HS-27A (cell line): ENCODE measurements at places on chromosomes 4 and X.

- no peak for DNase-seq
Observed at GRCh38 chr4:26936284-26937065, 75.8 kb downstream of the STIM2 start.

- no peak for DNase-seq
Observed at GRCh38 chr4:28073860-28074555, 1213.4 kb downstream of the STIM2 start.

DNA sequence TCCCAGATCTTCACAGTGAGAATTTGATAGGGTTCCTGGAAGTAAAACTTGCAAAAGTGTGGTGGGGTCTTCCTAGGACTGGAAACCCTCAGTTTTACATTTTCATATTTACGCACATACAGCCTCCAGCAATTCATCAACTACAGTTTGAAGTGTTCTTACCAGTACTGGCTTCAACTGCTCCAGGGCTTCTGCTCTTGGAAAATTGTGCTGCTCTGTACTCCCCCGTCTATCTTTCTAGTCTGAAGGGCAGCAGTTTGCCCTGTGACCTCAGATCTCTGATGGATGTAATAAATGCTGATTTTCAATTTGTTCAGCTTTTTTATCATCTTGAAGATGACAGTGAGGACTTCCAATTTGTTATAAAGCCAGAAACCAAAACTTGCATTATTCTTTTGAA, 458.9 kb upstream of the FSTL5 start:
- no peak for DNase-seq

DNA sequence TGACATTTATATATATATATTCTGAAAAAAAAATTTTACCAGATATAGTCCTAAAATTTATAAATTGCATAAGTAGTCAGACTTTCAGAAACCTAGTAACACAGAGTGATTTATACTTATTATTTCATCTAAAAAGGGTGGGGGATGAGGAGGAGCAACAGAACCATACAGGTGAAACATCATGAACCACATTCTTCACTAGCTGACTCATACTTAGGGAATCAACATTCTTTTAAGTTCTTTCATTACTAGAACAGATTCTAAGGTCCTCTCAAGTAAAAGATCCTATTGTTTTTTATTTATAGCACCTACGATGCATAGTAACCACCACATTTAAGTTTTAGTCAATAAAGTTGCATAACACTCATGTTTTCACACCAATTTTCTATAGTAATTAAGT, 166.1 kb downstream of the LRBA start:
- DNase-seq = no peak

GRCh38 chrX:15356444-15356843, 21.1 kb upstream of the PIGA start:
- DNase-seq = no peak

DNA sequence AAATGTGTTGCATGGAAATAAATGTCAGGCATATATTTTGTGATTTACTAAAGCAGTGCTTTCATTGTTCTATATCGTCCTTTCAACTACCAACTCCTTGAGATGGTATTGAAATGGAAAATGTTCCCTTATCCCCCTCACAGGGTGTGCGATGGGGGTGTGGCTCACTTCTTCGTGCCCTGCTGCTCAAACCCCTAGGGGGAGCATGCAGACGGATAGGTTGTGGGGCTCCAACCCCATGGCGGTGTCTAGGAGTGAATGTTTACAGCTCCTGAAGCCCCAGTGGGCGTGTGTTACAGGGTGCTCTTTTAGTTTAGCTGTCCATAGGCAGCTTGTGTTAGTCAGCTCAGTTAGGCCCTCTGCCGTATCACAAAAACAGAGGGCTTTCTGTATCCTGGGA, 287.7 kb upstream of the EMCN start:
- DNase-seq = no peak

GRCh38 chr4:18536428-18536827, 514.9 kb upstream of the LCORL start:
- no peak for DNase-seq

- DNase-seq = peak; percentile 66
Observed at GRCh38 chr4:15479089-15479912, 9.6 kb downstream of the CC2D2A start.

DNA sequence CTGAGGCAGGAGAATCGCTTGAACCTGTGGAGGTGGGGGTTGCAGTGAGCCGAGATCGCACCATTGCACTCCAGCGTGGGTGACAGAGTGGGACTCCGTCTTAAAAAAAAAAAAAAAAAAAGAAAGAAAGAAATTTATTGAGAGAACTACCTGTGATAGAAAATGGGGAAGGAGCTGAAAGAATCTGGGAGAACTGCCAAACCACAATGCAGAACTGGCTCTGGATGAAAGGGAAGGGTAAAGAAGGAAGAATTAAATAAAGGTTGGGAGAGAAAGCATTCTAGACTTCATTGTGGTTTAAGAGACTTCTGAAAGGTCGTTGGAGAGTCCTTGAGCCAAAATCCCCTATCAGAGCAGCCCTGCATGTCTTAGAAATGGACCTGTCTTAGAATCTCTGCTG, 567.9 kb upstream of the HTR2C start:
- DNase-seq = no peak

- DNase-seq = no peak
Observed at GRCh38 chrX:16167181-16167580, at the start of gene MAGEB17. Gene MAGEB17, plus strand, starts transcription at chrX:16167481. Its CDS starts 2,902 bp downstream, at chrX:16170383.

DNA sequence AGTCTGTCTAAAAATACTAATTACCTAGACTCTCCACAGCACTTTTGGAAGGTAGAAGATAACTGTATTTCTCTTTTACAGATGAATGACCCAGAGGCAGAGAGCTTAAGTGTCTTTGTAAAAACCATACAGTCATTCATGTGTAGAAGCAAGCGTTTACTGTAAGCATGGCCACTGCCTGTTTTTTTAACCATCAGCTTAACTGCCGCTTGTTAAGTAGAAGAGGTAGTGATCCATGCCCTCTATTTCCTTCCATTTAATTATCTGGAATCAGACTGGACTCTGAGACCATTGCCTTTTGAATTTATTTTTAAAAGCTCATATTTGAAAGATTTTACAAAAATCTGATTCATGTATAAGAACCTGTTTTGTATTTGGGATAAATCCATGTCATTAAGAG, 111.2 kb upstream of the TECRL start:
- no peak for DNase-seq

DNA sequence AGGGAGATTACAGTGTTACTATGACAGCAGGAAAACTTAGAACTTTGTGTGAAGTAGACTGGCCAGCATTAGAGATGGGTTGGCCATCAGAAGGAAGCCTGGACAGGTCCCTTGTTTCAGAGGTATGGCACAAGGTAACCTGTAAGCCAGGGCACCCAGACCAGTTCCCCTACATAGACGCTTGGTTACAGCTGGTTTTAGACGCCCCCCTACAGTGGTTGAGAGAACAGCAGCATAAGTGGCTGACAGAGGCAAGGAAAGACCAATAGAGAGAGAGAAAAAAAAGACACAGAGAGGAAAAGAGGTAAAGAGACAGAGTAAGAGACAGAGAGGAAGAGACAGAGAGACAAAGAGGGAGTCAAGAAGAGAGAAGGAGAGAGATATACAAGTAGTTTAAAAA, 144.5 kb downstream of the GC start:
- DNase-seq = no peak

DNA sequence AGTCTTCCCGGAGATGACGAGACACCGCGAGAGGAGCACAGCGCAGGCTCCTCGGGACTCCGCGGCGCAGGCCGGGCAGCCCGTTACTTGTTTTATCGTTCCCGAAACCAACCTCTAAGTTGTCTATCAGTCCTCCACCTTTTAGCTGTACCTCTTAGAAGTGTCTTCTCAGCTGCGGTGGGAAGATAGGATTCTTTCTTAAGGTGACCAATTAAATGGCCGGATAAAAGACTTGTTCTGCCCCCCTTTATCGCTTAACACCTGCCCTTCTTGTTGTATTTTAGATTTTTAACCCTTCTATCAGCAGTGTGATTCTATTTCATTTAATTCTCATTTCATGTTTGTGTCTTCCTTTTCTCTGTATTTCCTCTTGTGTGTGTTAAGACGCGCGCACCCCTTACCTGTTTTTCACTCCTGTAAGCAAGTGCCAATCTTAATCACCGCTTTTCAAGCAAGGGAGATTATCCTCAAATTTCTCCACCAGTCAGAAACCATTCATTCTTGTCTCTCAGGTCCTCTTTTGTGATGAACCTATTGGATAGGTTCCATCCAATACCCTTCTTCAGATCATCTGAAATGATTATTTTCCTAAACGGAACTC, at the start of gene SLC9B2:
Gene SLC9B2, minus strand, starts transcription at position 15 of the 601 bp plus-strand sequence. CDS start 9,211 bp downstream, outside the sequence.
- DNase-seq = no peak

GRCh38 chr4:133233922-133234321, 84.8 kb downstream of the PCDH10 start:
- no peak for DNase-seq

DNA sequence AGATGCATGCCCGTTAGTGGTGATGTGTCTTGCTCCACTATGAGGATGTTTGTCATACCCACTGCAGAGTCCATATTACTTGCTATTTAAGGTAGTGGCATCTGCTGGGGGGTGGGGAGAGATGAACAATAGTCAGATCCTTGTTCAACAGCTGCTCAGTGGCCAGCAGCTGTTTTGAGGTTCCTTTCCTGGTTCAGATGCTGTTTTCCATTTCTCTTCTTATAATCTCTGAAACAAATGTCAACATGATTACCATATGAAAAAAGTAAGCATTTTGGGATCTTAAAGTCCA, 1567.9 kb upstream of the TENM3 start:
- DNase-seq = no peak

- peak; percentile 23 for DNase-seq
Observed at GRCh38 chr4:98688411-98689290, 30.2 kb upstream of the TSPAN5 start.

- DNase-seq = no peak
Observed at GRCh38 chr4:103075435-103075893, 1.1 kb downstream of the SLC9B2 start.

DNA sequence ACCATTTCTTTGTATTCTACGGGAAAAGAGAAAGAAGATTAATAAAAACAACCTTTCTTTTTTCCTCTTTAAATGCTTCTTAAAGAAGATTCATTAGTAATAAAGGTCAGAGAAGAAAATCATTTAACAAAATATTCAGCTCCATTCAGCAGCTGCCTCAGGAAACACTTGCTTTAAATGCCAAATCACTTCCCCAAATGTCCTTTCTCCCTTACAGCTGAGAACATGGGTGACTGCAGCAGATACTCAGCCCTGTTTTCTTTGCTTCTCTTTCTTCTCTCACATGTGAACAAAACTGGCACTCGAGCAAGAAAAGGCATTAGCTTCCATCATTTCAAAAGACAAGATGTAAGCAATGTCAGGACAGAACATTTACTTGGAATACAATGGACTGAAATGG, 120.2 kb downstream of the INPP4B start:
- DNase-seq = no peak

DNA sequence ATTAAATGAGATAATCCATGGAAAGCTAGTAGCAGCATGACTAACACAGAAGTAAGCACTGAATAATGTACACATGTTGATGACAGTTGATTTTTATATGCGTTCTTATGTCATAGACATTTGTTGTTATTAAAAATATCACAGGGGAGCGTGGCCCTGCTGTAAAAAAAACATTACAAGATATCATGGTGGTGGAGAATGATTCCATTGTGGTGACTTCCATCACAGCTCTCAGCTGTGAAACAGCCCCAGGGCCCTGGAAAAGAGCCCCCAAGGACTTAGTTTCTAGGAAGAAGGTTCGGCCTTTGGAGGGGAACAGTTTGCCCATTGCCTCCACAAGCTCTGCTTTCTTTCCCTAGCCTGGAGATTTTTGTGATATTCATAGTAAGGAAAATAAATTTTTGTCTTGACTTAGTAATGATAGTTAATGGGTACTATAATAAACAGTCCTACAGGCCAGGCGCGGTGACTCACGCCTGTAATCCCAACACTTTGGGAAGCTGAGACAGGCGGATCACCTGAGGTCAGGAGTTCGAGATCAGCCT, 49.9 kb downstream of the FAM114A1 start:
- no peak for DNase-seq

DNA sequence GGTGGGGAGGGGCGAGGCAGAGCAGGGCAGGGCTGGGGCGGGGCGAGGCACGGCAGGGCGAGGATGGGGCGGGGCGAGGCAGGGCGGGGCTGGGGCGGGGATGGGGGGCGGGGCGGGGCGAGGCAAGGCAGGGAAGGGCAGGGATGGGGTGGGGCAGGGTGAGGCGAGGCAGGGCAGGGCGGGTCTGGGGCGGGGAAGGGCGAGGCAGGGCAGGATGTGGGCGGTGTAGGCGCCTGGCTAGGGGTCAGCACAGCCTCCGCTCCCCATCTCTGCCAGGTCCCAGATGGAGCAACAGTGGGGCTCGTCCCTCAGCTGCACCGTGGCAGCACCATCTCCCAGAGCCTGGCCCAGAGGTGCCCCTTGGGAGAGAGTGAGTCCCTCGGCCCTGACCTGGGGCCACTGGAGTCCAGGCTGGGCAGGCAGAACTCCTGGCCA, 4.2 kb upstream of the SRPK3 start:
- no peak for DNase-seq

DNA sequence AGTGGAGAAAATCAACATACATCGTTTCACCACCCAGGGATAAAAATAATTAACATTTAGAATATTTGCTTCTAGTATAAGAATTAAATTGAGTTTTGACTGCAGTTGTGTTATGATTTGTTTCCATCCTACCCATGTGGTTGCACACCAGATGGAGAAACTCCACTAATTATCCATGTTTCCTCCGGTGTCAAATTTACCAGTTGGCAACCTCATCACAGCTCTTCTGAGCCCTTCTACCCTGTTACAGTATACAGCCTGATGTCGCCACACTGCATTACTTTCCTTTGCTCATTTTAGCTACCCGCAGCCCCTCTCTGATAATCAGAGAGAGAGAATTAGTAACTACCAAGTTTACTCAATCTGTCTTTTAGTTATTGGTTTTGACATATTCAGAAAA, 411.2 kb downstream of the DTHD1 start:
- DNase-seq = no peak

GRCh38 chrX:46554942-46555341, 9.7 kb upstream of the ZNF674 start:
- DNase-seq = no peak

- DNase-seq = no peak
Observed at GRCh38 chr4:55635282-55635681, 816 bp downstream of the NMU start.

GRCh38 chr4:77600521-77601451, 4.8 kb upstream of the CXCL13 start:
- no peak for DNase-seq

DNA sequence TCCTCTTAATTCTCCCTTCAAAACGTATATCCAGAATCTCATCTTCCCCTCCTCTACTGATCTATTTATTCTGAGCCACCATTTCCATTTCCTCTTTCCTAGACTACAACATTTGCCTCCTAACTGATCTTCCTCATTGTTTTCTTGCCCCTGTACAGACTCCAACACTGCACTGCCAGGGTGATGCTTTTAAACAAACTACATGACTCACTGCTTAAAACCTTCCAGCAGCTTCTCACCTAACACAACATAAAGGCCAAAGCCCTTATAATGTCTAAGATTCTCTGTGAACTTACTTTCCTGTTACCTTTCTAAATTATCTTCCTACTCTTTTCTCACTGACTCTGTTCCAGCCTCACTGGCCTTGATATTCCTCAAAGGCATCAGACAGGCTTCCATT, 161.0 kb upstream of the HS3ST1 start:
- DNase-seq = no peak

- no peak for DNase-seq
Observed at GRCh38 chrX:123277821-123278220, 93.7 kb downstream of the GRIA3 start.

- DNase-seq = no peak
Observed at GRCh38 chrX:94814216-94814615, 1140.2 kb downstream of the FAM133A start.
